ENCODE measurements at places on chromosomes 6 and 20.

DNA sequence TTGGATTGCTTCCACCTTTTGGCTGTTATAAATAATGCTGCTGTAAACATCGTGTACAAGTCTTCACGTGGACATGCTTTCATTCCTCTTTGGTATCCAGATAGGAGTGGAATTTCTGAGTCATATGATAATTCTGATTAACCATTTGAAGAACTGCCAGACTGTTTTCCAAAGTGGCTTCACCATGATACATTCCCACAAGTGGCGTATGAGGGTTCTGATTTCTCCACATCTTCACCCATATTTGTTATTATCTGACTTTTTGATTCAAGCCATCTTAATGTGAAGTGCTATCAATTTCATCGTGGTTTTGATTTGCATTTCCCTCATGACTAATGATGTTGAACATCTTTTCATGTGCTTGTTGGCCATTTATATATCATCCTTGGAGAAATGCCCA, 2.9 kb upstream of the SNRPB start:
- DNase-seq: no peak

GRCh38 chr6:17986656-17987446, 584 bp downstream of the KIF13A start:
- DNase-seq: no peak

- DNase-seq: no peak
Measured at GRCh38 chr6:101203664-101204063, 189.8 kb upstream of the GRIK2 start.

DNA sequence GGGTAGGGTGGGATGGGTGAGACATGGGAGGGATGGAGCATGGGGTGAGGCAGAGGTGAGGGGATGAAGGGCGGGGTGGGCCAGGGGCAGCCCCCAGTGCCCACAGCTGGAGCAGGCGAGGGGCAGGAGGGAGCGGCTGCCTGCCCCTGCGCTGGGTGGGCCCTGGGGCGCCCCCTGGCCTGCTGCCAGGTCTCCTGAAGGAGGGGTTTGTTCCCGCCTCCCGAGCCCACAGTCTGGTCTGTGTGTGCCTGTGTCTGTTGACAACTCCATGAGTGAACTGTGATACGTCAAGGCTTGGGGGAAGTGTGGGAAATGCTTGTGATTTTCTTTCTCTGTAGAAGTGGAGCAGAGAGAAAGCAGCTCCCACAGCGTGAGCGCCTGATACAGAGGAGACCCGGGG, 10.9 kb upstream of the MRGBP start:
- no peak for DNase-seq

GRCh38 chr20:46423882-46424482, 17.6 kb upstream of the ELMO2 start:
- DNase-seq: no peak
